A549 treated with ZK216348 at 1 μM for 4 hours (cell line): ENCODE measurements at places on chromosomes 16 and 17. TPM values are rescaled to one million over a fixed set of nuclear protein-coding genes. Genes with fewer than 3 reads are reported as not detected.

Gene LRRC46
- total RNA-seq, result 3.1 to 4.2 TPM (median 3.9 TPM) in 5 replicates

Gene CACNG3
- not detected in 5 replicates for total RNA-seq

Gene SEC14L5
- 0.05 to 0.11 TPM (median 0.11 TPM) in 3 of 5 replicates, not detected in the others for total RNA-seq

Gene DPEP1
- total RNA-seq, result 0.53 to 1.2 TPM (median 1.1 TPM) in 5 replicates

Gene FKBP10
- total RNA-seq, result 70.3 to 122 TPM (median 105 TPM) in 5 replicates

Gene KRT39
- total RNA-seq, result not detected in 5 replicates

Gene PLLP
- 1.0 to 1.6 TPM (median 1.1 TPM) in 5 replicates for total RNA-seq

Gene ARMC7
- total RNA-seq, result 17.4 to 21.8 TPM (median 18.7 TPM) in 5 replicates

Gene HOXB9
- 7.3 to 8.2 TPM (median 7.8 TPM) in 5 replicates for total RNA-seq

Gene COX6A2
- total RNA-seq, result not detected in 5 replicates

Gene NPW
- total RNA-seq, result 0.65 to 1.6 TPM (median 1.1 TPM) in 4 of 5 replicates, not detected in the other

Gene KRT25
- not detected in 5 replicates for total RNA-seq

Gene NEUROD2
- total RNA-seq, result 0.18 TPM in 1 of 5 replicates, not detected in the others

Gene TOX3
- total RNA-seq, result 0.07 to 0.67 TPM (median 0.23 TPM) in 5 replicates

Gene SLC6A2
- total RNA-seq, result 0.14 TPM in 1 of 5 replicates, not detected in the others

Gene WNT3
- total RNA-seq, result 3.8 to 5.2 TPM (median 4.8 TPM) in 5 replicates

Gene KLHL10
- 0.07 to 0.19 TPM (median 0.14 TPM) in 3 of 5 replicates, not detected in the others for total RNA-seq

Gene DNAH9
- total RNA-seq, result not detected in 5 replicates

Gene KRT37
- not detected in 5 replicates for total RNA-seq

Gene TBC1D3E
- total RNA-seq, result not detected in 5 replicates

Gene GPRC5B
- total RNA-seq, result 29.0 to 36.2 TPM (median 32.8 TPM) in 5 replicates

Gene LDHD
- total RNA-seq, result 0.34 to 1.4 TPM (median 0.86 TPM) in 5 replicates

Gene EXOC3L1
- total RNA-seq, result 0.07 to 0.27 TPM (median 0.27 TPM) in 3 of 5 replicates, not detected in the others

Gene TM4SF5
- 0.44 to 1.2 TPM (median 0.78 TPM) in 5 replicates for total RNA-seq

Gene TBX2
- total RNA-seq, result 3.5 to 7.0 TPM (median 6.9 TPM) in 5 replicates

Gene PPM1E
- 0.02 to 0.09 TPM (median 0.05 TPM) in 5 replicates for total RNA-seq

Gene MSRB1
- 21.6 to 40.8 TPM (median 38.3 TPM) in 5 replicates for total RNA-seq

Gene HBA1
- total RNA-seq, result 0.93 to 2.3 TPM (median 1.6 TPM) in 5 replicates

Gene CRYBA1
- not detected in 5 replicates for total RNA-seq

Gene ADAP2
- total RNA-seq, result 2.2 to 4.4 TPM (median 3.1 TPM) in 5 replicates

Gene CFAP52
- not detected in 5 replicates for total RNA-seq

Gene SMIM36
- not detected in 5 replicates for total RNA-seq

Gene MFSD6L
- not detected in 5 replicates for total RNA-seq
